ENCODE measurements at places on chromosomes 11 and 22.

DNA sequence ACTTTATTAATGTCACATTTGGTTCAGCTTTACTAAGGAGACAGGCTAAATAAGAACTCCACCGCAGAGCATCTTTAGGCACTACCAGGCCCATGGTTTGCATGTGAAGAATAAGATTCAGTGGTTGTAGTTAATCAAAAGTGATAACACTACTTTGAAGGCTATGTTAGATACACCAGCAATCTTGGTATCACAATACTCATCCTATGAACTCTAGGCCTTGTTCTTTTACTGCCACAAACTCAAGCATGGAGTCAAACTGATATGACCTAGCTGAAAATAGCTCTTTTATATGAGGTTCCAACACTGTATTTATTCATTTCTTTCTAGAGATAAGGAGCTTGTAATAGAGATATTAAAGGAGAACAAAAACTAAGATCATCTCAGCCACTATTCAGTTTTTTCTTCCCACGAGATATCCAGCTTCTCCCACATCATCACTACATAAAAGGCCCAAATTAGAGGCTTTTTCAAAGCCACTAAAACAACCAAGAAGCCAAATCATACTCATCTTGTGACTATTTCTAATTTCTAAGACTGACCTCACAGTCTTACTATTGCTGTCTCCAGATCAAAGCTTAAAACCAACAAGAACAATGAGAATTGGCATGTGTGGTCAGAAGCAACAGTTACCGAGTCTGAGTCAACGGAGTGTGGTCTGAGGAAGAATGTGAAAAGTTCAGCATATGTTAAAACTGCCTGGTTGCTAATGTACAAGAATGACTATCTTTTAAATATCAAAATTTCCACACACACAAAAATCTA is 25.1 kb upstream of the GUCY1A2 start:
- no peak for DNase-seq

- no peak for DNase-seq
Observed at GRCh38 chr11:2860636-2861035, 24.9 kb downstream of the CDKN1C start.

DNA sequence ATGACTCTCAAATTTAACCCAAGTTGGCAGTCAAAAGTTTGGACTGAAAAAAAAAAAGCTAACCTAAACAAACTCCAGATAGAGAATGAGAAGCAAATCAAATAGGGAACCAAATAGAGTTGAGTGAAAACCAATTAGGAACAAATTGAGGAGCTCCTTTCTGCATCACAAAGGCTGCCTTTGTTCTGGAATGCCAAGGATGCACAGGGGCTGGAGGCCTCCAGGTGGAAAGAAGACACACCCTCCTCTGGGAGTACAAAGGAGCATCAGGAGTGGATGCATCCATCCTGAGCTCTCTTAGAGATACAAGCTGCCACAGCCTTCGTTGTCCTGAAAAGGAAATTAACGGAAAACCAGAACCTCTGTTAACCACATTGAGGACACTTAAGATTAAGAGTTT is 73.3 kb downstream of the MRGPRX1 start:
- no peak for DNase-seq

- no peak for DNase-seq
Observed at GRCh38 chr11:107197932-107198331, 179.7 kb upstream of the GUCY1A2 start.

- DNase-seq: no peak
Observed at GRCh38 chr11:2761131-2762030, 61.6 kb upstream of the KCNQ1OT1 start.

DNA sequence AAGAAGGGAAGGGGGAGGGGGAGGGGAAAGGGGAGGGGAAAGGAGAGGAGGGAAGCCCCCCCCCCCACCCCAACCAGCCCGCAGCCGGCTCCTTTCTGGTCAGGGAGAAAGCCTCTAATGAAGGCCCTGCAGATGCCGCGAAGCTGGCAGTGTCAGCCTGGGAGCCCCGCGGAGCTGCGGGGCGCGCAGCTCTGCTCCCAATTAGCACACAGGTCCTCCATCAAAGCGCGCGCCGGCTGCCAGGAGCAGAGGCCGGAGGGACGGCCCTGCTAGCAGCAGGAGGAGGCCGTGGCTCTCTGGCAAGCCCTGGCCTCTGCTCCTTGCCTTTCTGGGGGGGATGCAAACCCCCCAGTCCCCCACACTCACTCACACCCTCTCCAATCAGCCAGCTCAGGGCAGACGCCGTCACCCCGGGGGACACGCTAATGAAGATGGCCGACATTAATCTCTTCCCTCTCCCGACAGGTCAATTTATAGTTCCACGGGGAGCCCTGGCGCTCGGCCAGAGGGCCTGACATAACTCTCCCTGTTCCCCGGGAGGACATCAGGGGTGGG is 70.5 kb upstream of the TCF20 start:
- no peak for DNase-seq

GRCh38 chr11:8096575-8096974 is 15.6 kb downstream of the TUB start:
- DNase-seq: no peak
